ENCODE measurements at places on chromosomes 5 and 9.

GRCh38 chr9:69605406-69605805, 66.8 kb downstream of the APBA1 start:
- no peak for DNase-seq

DNA sequence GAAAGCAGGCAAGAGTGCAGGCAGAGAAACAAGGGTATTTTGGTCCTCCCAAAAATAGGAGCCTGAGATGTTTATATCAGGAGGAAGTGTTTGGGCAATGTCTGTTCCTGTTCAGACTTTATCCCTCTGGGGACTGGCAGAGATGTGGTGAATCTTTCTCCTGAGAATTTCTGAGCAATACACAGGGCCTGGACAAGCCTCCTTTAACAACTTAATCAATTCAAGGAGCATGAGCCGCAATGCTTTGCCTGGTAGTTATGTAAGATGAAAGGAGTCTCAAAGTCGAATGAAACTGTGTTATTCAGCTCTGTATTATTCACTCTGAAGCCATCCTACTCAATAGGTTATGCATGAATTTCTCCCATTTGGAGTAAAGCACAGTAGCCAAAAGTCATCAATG, 365.6 kb downstream of the MAN2A1 start:
- DNase-seq, result no peak

- DNase-seq, result no peak
These were observed 179.8 kb downstream of the PARP8 start for GRCh38 chr5:50846261-50846660.

- DNase-seq, result no peak
These were observed 665.1 kb downstream of the CDH18 start for GRCh38 chr5:19322716-19323485.

- DNase-seq, result no peak
These were observed 17.7 kb upstream of the UGCG start for GRCh38 chr9:111878946-111879345.

DNA sequence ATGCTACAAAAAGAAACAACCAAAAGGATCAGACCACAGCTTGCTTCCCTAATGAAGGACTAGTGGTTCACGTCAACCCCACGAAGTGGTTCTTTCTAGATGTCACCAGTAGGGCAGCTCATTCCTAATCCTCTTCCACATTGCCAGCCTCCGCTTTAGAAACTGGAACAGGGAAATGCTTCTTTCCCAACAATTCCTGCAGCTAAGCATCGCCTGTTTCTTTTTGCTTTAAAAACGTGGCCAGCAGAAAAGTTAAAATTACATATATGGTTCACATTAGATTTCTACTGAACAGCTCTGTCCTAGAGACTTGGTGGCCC, 100.2 kb downstream of the MTX3 start:
- no peak for DNase-seq

- DNase-seq, result no peak
These were observed 27.5 kb downstream of the FAM163B start for GRCh38 chr9:133581513-133582343.

GRCh38 chr5:107393851-107394250, 276.9 kb downstream of the EFNA5 start:
- no peak for DNase-seq

DNA sequence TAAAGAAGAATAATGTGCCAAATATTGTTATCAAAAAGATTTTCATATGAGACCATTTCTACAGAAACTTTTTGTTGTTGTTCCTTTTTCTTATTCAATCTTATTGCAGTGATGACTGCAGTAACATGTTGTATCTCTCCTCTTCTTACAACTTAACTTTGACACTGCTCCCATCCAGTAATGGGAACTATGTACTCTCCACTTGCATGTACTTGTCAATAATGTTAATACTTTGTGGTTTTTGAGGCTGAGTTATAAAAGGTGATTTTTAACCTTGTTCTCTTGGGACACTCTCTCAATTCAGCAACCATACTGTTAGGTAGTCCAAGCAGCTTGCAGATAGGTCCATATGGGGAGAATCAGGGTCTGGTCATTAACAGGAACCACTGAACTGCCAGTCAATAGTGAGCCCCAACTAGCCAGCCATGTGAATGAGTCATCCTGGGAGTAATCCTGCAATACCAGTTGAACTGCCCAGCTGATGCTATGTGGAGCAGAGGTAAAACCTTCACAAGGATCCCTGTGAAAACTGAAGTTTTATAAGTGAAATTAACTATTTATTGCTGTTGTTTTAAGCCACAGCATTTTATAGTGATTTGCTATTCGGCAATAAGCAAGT, 199.6 kb upstream of the DAB2 start:
- DNase-seq, result no peak

DNA sequence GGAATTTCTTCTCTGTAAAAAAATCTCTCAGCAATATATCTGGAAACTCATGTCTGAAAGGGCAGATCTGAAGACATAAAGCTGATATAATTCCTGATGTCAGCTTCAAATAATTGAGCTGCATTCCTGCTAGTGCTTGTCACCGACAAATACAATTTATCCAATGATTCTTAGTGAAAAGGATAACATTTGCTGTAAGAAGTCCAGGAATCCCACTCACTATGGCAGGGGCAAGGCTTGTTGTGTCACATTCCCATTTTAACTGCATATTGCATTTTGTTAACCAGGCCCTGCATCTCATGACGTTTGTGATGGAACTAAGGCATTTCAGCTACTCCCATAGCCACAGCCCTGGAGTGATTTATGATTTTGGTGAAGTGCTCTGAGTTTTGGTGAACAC, 160.1 kb upstream of the DAB2 start:
- no peak for DNase-seq

GRCh38 chr5:137407090-137407489, 92.0 kb downstream of the SPOCK1 start:
- DNase-seq, result no peak

GRCh38 chr9:24351258-24351657, 194.4 kb downstream of the IZUMO3 start:
- no peak for DNase-seq

- no peak for DNase-seq
These were observed 48.3 kb upstream of the UBAC1 start for GRCh38 chr9:136009516-136009915.

GRCh38 chr9:113436728-113437515, 26.4 kb downstream of the C9orf43 start:
- no peak for DNase-seq

DNA sequence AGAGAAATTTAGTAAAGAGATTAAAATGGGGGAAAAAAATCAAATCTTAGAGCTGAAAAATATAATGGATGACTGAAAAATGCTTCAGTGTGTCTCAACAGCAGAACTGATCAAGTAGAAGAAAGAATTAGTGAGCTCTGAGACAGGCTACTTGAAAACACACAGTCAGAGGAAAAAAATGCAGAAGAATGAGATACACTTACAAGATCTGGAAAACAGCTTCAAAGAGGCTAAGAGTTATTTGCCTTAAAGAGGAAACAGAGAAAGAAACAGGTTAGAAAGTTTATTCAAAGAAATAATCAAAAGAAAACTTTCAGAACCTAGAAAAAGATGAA, 70.5 kb upstream of the OR2K2 start:
- DNase-seq, result no peak

DNA sequence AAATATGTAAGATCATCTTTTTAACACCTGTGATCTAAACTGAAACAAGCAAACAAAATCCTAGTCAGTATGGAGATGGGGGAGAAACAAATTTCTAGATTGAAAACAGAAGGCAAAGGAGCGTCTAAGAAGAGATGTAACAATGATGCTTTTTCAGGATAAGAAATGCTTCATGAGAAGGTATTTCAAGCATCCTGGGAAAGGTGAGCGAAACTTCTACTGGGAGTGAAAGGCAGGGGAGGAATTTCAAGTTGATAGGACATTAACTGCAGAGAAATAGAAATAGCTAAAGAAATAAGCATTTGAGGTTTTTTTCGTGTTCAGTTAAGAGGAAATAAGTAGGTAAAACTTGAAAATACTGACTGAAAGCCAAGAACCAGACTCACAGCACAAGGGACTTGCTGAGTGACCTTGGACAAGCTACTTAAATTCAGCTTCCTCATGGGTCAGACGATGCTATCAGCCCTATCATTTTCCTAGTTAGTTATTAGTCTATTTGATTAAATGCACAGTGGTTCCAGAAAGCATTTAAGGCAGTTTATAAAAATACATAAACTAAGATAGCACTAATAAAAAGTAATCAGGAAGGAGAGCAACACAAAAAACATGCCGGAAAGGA, 406.3 kb downstream of the PDE4D start:
- DNase-seq, result no peak

DNA sequence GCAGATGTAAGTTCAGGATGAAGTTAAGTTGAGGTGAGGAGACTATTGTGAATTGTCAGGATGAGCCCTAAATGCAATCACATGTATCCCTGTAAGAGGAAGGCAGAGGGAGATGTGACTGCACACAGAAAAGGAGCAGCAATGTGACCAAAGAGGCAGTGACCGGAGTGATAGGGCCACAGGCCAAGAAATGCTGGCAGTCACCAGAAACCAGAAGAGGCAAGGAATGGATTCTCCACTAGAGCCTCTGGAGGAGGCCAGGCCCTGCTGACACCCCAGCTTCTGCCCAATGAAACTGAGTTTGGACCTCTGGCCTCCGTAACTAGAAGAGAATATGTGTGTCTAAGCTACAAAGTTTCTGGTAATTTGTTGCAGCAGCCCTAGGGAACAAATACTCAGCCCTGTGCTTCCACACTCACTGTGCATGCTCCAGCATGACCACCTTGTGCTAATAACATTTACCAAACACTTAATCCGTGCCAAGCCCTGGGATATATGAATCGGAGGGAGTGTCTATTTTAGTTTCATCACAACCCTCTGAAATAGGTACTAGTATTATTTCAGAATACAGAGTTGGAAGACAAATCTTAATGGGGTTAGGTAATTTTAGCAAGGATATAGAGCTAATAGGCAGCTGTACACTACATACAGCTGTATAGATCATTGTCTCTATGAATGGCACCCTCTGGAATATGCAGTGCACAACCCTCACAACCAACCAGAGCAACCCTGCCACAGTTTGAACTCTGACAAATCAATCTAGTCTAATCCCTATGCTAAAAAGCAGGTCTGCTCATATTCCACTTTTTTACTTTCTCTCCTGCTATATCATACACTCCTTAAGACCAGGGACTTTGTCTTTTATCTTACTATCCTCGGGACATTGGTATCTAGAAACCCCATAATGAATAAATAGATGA, 7.8 kb upstream of the GPX8 start:
- no peak for DNase-seq

DNA sequence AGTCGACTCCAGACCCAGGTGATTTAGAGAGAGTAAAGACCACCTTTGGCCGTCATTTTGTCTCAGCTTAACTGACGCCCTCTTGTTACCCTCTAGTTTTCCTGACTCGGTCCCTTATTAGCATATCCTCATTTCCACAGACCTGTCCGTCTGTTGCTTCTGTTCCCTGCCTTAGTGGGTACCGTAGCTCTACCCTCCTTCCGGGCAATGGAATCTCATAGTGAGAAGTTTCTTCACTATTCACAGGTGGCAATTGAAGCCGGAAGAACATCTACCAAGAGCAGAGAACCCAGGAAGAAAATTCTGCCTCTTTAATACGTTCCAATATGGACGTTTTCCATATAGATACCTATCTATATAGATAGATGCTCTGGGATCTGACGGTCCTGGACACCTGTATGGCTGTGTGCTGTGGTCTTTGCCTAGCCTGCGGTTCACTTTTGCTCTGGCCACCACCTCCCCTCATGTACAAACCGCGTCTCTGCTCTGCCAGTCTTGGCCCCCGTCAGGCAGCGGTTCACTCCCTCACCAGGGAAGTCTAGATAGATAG, 652 bp upstream of the TMEM161B start:
- no peak for DNase-seq

DNA sequence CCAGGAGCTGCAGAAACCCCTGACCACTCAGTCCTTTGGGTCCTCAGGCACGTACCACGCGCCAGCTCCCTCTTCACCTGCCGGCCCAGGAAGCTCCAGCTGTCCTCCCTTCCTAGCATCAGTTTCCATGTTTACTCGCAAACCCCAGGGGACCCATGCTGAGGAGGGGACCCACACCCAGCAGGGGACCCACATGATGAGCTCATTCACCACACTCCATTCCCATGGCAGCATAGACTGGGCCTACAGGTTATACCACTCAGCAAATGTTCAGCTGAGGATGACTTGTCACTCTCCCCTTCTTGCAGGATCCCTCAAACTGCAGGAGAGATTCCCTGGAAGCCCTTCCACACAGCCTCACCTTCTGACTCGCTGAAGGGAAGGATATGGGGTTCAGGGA, 73.5 kb upstream of the GALNT10 start:
- DNase-seq, result no peak

- DNase-seq, result no peak
These were observed 337.1 kb upstream of the PANK3 start for GRCh38 chr5:168916266-168916665.

DNA sequence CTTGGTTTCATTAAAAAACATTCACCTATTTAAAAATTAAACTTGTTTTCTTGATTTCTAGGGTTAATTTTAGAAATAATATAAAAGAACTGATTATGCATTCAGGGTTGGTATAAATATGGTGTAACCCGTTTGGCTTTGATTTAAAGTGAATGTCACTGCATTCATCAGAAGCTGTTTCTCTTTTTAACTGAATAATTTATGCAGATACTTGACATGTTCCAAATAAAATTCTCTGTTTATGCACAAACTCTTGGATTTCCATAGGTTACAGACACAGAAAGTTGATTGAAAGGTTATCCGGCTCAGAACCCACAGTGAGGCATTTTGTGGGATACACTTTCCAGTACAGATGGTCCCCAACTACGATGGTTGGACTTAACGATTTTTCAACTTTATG, 161.3 kb downstream of the HACD4 start:
- no peak for DNase-seq

GRCh38 chr9:124392254-124392870, 22.9 kb downstream of the PSMB7 start:
- DNase-seq, result no peak

- no peak for DNase-seq
These were observed 29.7 kb downstream of the PPP1R2B start for GRCh38 chr5:156879665-156880285.

All from T-helper 1 cell (primary cell).